ENCODE measurements at places on chromosomes 6 and 20.

DNA sequence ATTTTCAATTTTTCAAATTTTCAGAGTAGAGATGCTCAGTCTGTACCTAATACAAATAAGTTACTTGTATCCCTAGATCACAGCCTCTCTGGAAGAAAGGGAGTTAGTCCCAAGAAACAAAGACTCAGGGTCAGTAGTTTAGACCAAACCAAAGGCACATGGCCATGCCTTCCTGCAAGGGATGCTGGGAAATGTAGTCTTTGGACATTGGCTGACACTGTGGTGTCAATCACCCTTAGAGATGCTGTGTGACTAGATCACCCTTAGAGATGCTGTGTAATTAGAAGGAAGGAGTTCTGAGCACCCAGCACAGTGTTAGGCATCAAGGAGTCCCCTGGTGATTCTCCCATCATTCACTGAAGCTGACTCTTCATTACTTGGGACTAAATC is 202.1 kb downstream of the NFATC2 start:
- DNase-seq, result no peak

- DNase-seq, result no peak
Observed at GRCh38 chr6:128474481-128474880, 45.9 kb downstream of the PTPRK start.

GRCh38 chr20:1822564-1823449 is 72.4 kb upstream of the SIRPA start:
- no peak for DNase-seq

DNA sequence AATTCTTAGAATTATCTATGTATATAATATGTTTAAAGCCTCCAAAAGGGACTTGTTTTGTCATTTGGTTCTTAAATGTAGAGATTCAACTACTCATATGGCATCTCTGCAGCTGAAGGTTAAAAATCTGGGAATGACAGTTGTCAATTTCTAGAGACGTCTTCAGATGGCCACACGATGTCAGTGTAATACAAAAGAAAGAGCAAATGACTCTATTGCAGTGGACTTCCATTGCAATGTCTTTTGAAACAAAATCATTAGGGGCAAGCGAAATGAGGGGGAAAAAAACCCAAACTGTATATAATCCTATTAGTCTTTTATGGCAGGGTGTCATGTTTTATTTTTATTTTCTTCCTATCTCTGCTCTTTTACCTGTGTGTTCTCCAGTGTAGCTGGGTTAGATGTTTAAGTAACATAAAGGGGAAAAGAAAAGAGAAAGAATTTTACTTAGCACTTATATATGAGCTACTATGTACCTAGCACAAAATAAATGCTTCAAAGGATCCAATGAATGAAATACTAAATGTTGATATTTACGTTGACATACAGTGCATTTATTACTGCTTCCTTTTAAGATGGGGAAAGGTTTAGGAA is 26.2 kb downstream of the CCN2 start:
- DNase-seq, result no peak

DNA sequence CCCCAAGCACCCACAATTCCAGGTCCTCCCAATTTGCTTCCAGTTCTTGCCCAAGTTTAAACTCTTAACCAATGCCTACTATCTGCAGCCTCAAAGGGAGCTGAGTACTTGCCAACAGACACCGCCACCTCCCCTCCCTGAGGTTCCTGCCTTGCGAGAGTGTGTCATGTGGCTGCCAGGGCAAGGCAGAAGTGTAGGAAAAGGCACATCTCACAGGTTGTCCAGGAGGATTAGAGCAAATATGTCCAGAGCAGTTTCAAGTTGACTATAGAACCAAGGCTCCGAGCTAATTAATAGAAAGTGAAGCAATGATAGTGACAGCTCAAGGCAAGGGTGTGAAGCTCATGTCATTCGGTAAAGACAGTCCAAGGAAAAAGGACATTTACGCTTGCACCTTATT is 127.8 kb downstream of the ATXN1 start:
- DNase-seq, result no peak

GRCh38 chr20:33279261-33279910 is 3.6 kb upstream of the BPIFB1 start:
- DNase-seq, result no peak
